ENCODE measurements at places on chromosomes 2 and 18. TPM values are rescaled to one million over a fixed set of nuclear protein-coding genes. Genes with fewer than 3 reads are reported as not detected.

ANO7 gene
- 1.1 TPM for total RNA-seq

CACNB4 gene
- 0.23 TPM for total RNA-seq

WNT10A gene
- total RNA-seq: 0.23 TPM

SIX3 gene
- not detected for total RNA-seq

TUBA3D gene
- total RNA-seq: not detected

DNA sequence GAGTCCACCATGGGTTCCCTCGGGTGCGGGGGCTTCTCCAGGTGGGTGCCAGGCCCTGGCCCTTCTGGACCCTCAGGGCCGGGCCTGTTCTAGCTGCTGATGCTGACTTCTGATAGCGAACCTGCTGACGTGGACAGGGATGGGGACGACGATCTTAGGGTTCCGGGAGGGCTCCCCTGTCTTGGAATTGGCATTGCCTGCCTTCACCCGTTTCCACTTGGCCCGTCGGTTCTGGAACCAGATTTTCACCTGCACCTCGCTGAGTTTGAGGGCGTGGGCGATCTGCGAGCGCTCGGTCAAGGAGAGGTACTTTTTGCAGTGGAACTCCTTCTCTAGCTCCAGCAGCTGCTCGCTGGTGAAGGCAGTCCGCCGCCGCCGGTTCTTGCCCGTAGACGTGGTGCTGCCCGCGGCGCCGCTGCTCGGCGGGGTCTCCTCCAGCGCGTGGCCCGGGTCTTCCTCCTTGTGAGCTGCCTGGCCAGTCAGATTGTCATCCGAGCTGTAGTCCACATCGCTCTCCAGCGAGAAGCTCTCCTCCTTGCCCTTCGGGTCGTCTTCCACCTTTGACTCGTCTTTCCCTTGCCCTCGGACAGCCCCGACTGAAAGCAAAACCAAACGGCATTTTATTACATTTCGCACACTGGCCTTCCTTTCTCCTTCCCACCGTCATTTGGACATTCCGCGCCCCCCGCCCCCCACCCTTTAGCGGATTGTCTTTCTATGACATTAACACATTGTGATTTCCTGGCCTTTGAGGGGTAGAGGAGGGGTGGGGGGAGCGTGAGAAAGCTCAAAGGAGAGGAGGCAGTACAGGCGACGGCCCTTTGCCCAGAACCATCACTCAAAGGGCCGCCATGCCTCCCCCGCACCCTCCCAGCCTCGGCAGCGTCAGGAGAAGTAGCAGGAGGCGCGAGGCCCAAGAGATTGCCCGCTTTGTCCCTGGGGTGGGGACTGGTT lies 2.1 kb downstream of the GBX2 start:
- H3K27me3 ChIP-seq: peaks cover 68% of the 10 kb centered on the region
- H3K36me3 ChIP-seq: peaks cover 5% of the 10 kb centered on the region
- H3K4me1 ChIP-seq: no peaks in the 10 kb centered on the region
- no peak for DNase-seq

GRCh38 chr2:68739595-68740399 lies 5.2 kb downstream of the ARHGAP25 start:
- H3K27me3 ChIP-seq: no peaks in the 10 kb centered on the region
- H3K27ac ChIP-seq: peak overlapping the region; percentile 90
- DNase-seq: peak; percentile 42
- H3K36me3 ChIP-seq: peaks cover 65% of the 10 kb centered on the region
- H3K4me3 ChIP-seq: no peak overlapping the region
- peaks cover 64% of the 10 kb centered on the region for H3K4me1 ChIP-seq

GRCh38 chr2:54258166-54258565 lies 2.1 kb upstream of the TSPYL6 start:
- no peaks in the 10 kb centered on the region for H3K27me3 ChIP-seq
- no peaks in the 10 kb centered on the region for H3K4me1 ChIP-seq
- H3K4me3 ChIP-seq: no peak overlapping the region
- H3K27ac ChIP-seq: no peak overlapping the region

GRCh38 chr18:50944245-50944932 lies 23.5 kb upstream of the ELAC1 start:
- H3K4me3 ChIP-seq: no peak overlapping the region
- DNase-seq: no peak
- H3K27me3 ChIP-seq: no peaks in the 10 kb centered on the region

GRCh38 chr2:71938108-71938507 lies 209.6 kb downstream of the CYP26B1 start:
- no peak overlapping the region for H3K27ac ChIP-seq
- no peaks in the 10 kb centered on the region for H3K36me3 ChIP-seq
- H3K27me3 ChIP-seq: peaks cover 2% of the 10 kb centered on the region
- no peaks in the 10 kb centered on the region for H3K4me1 ChIP-seq
- H3K4me3 ChIP-seq: no peak overlapping the region
- DNase-seq: peak; percentile 27

- no peak overlapping the region for H3K27ac ChIP-seq
- no peak for DNase-seq
- H3K4me1 ChIP-seq: peaks cover 12% of the 10 kb centered on the region
- H3K4me3 ChIP-seq: no peak overlapping the region
Measured at GRCh38 chr2:7913974-7914373, 767.9 kb upstream of the ID2 start.

DNA sequence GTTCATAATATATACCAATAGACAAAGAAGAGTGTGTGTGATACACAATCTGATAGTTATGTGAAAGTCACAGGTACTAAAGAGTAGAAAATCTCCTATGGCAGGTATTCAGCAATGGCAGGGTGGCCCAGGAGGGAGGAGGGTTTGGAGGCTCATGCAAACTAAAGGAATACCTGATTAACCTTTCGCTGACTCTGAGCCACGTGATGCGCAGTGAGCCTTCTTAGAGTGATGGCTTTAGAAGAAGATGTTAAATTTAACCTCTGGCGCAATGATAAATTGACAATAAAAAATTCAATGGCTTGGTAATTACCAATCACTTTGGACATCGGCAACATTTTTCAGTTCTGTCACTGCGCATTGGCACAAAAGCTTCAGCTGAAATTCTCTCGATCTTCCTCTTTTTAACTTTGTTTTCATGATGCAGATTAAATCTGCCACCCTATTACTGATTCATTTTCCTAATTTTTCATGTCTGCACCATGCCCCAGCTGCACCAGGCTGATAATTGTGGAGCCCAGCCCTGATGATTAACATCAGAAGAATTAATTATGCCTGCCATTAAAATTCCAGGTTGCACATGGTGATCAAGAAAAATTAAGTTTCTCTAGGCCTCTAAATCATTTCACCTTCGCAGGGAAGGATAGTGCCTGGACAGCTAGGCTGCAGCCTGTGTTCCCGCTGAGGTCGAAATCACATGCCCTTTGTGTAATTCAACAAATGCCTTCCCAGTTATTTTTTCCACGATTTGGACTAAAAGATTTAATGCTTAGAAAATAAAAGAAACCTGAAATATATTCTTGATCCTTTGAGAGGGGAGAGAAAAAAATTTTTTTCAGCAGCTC lies 250.6 kb upstream of the HNRNPA3 start:
- H3K4me1 ChIP-seq: peaks cover 2% of the 10 kb centered on the region
- no peak for DNase-seq
- H3K27me3 ChIP-seq: peaks cover 52% of the 10 kb centered on the region
- no peak overlapping the region for H3K27ac ChIP-seq

GRCh38 chr2:149687052-149687427 lies 99.5 kb upstream of the MMADHC start:
- H3K36me3 ChIP-seq: no peaks in the 10 kb centered on the region
- H3K4me3 ChIP-seq: no peak overlapping the region
- no peak overlapping the region for H3K27ac ChIP-seq
- DNase-seq: no peak

DNA sequence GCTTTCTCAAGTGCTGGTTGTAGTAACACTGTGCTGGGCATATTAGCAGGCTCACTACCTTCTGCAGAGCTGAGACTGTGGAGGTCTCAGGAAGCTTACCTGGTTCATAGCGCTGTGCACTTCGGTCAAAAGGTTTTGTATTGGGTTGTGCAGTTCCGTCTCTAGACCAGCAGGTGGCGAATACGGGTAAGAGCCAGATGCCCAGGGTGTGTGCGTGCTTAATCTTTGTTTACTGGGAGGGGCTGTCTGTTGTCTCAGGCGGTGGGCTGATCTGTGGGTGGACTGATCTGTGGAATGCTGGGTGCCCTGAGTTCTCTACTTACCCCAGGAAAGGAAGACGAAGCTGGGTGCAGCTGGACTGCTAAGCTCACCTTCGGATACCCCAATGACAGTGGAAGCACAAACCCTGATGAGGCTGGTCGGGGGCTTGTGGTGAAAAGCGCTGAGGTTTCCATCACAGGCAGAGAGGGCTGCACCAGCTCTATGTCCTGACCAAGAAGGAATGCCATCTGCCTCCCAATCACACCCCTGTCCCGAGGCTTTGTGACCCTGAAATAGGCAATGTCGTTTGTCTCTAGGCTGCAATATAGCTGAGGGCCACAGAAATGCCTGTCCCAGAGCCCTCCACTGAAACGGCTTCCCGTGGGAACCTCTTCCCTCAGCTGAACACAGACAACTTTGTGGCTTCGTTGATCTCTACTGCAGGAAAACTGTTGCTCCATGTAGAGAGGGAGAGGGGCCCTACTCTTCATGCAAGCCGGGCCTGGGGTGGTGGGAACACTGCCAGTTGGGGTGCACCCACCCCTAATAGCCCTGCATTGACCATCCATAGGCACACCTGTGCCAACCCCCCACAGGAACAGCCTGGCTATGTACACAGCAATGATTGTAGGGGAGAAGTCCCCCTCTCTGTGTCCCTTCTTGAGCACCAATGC lies 45.9 kb upstream of the FAM117B start:
- peaks cover 5% of the 10 kb centered on the region for H3K27me3 ChIP-seq
- H3K36me3 ChIP-seq: no peaks in the 10 kb centered on the region
- H3K27ac ChIP-seq: no peak overlapping the region
- no peak overlapping the region for H3K4me3 ChIP-seq

DNA sequence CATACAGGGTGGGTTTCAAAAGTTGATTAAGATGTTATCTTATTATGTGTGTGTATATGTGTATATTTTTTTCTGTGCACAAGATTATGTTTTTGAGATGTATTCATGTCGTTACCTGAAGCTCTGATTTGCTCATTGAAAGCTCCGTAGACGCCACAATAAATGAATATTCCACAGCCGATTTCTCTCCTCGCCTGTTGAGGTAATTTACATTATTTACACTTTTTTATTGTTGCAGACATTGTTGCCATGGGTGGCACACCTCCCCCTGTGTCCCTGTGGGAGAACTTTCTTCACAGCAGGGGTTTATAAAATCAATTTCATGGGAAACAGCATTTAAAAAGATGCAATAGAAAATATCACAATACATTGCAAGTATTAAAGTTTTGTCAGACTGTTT lies 100.6 kb downstream of the GLI2 start:
- H3K4me1 ChIP-seq: no peaks in the 10 kb centered on the region
- no peak for DNase-seq
- peaks cover 5% of the 10 kb centered on the region for H3K27me3 ChIP-seq
- no peak overlapping the region for H3K27ac ChIP-seq
- no peak overlapping the region for H3K4me3 ChIP-seq

- H3K4me1 ChIP-seq: no peaks in the 10 kb centered on the region
- H3K4me3 ChIP-seq: no peak overlapping the region
- peak; percentile 48 for DNase-seq
- H3K27ac ChIP-seq: no peak overlapping the region
- H3K36me3 ChIP-seq: no peaks in the 10 kb centered on the region
Measured at GRCh38 chr2:64283641-64284361, 139.6 kb upstream of the PELI1 start.

DNA sequence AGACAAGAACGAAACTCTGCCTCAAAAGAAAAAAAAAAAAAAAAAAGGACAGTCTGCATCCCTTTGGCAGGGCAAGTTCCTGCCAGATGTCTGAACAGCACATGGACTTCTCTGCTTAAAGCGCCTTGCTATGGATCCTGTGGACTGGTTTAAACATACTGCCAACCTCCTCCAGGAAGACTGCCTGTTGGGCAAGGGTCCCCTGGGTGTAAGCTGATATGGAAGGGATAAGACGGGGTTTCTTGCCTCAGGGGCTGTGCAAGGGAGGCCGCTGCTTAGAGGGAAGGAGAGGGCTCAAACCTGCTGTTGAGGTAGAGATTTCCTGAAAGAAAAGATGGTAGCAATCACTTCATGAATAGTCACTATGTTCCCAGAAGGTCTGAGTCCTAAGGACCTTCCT lies 22.2 kb downstream of the SKA1 start:
- H3K4me1 ChIP-seq: no peaks in the 10 kb centered on the region
- H3K27ac ChIP-seq: no peak overlapping the region
- DNase-seq: no peak
- peaks cover 30% of the 10 kb centered on the region for H3K27me3 ChIP-seq
- H3K36me3 ChIP-seq: peaks cover 29% of the 10 kb centered on the region

- peaks cover 7% of the 10 kb centered on the region for H3K36me3 ChIP-seq
- DNase-seq: no peak
- no peak overlapping the region for H3K4me3 ChIP-seq
- H3K27ac ChIP-seq: no peak overlapping the region
- peaks cover 6% of the 10 kb centered on the region for H3K4me1 ChIP-seq
- peaks cover 16% of the 10 kb centered on the region for H3K27me3 ChIP-seq
Measured at GRCh38 chr2:134982603-134983002, 64.0 kb downstream of the CCNT2 start.

GRCh38 chr2:38602136-38602731 lies 494 bp downstream of the HNRNPLL start:
- H3K27ac ChIP-seq: peak overlapping the region; percentile 90
- H3K27me3 ChIP-seq: no peaks in the 10 kb centered on the region
- peaks cover 23% of the 10 kb centered on the region for H3K36me3 ChIP-seq
- H3K4me1 ChIP-seq: peaks cover 45% of the 10 kb centered on the region
- DNase-seq: peak; percentile 63
- peak overlapping the region; percentile 99 for H3K4me3 ChIP-seq

GRCh38 chr2:134119713-134120405 lies 134.0 kb upstream of the MGAT5 start:
- H3K27me3 ChIP-seq: peaks cover 12% of the 10 kb centered on the region
- peak; percentile 88 for DNase-seq
- H3K27ac ChIP-seq: peak overlapping the region; percentile 92

DNA sequence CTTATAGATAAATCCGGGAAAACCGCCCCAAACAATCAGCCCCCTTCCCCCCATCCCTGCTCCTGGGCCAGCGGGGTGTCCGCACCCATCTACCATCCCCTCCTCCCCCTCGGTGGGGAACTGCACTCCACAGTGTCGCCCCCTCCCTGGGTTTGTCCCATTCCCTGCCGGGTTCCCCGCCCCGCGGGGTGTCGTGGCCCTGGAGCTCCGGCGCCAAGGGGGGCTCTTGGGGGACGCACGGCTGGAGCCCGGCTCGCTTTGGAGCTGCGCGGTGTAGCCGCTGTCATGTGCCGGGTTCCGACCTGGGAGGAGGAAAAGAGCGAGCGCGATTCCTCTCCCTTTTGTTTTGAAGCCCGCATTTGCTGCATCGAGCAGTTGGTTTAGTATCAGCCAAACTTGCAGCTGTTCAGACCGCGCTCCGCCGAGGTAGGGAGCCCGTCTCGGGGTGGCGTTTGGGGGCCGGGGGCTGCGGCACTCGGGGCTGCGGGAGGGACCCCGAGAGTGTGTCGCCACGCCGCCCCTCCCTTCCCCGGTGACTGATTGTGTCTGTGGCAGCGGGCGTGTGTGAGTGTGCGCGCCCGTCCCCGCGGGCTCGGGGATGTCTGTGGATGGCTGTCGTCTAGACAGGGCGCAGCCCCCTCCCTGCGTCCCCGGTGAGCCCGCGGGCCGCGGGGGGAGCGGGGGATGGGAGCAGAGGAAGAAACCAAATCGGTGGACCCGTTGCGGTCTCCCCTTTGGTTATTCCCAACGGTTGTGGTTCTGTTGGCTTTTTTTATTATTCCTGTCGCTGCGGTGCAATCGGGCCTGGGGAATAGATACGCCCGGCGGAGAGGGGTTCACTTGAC lies 797 bp downstream of the CTIF start:
- H3K36me3 ChIP-seq: no peaks in the 10 kb centered on the region
- H3K27ac ChIP-seq: no peak overlapping the region
- peaks cover 21% of the 10 kb centered on the region for H3K4me1 ChIP-seq
- H3K27me3 ChIP-seq: peaks cover 47% of the 10 kb centered on the region
- peak overlapping the region; percentile 79 for H3K4me3 ChIP-seq
- no peak for DNase-seq

GRCh38 chr18:60493066-60493465 lies 120.5 kb upstream of the MC4R start:
- DNase-seq: no peak
- no peaks in the 10 kb centered on the region for H3K36me3 ChIP-seq
- H3K4me1 ChIP-seq: no peaks in the 10 kb centered on the region
- H3K27me3 ChIP-seq: no peaks in the 10 kb centered on the region
- no peak overlapping the region for H3K4me3 ChIP-seq
